SW 1271 (cell line): ENCODE measurements at places on chromosomes 7 and 10.

DNA sequence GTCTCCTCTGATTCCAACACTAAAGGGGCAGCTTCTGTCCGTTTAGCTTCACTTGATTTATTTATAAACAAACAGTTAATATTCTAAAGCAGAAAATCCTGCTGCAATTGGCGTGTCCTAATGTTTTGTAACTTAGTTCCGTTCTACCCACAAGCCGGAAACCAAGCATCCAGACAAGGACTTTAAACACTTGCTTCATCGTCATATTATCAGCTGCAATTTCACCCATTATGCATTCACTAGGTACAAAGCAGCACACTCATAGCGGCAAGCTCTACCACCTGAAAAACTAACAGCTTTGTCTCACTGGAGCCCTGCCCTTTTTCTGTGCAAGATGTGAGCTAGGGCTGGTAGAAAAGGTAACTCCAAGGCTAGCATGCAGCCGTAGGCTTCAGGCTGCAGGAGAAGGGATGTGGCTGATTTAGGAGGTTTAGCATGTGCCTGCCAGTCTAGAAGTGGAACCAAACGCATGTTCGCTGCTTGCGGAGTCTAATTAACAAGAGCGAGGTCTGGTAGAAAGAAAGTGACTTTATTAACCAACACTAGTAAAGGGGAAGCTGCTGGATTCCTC, 43.7 kb upstream of the BPGM start:
- DNase-seq, result no peak

DNA sequence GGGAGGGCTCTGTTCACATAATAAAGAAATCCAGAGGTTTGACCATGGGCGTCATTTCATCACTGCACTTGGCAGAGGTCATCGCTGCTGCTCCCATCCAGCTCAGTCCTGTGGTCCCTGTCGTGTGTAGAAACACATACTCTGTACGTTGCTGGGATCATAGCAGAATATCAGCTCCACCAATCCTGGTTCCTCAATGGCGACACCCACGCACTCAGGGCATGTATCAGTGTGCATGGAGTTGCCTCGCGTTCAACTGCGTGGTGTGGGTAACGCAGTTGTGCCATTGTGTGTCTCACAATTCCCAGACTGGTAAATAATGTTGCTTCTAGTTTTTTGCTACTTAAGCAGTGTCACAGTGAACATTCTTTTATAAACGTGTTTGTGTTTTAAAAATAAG, 111.1 kb downstream of the LHPP start:
- no peak for DNase-seq

DNA sequence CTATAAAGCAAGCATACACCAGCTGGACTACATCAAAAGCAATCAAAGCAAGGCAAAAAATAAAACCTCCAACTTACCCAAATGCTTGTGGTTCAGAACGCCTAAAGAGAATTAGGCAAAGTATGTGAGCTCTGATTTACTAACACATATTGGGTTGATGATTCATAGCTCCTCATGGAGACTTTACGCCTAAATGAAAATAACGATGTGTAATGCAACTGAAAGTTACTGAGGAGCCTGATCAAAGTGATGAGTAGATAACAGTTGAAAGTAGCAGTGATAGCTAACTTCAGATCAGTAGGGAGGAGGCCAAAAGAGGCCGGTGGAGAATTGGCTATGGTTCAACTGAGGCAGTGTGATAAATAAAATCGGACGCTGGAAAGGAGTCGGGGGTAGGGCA, 85.0 kb downstream of the MPP7 start:
- no peak for DNase-seq

- no peak for DNase-seq
Observed at GRCh38 chr10:129522041-129522585, 55.1 kb downstream of the MGMT start.

DNA sequence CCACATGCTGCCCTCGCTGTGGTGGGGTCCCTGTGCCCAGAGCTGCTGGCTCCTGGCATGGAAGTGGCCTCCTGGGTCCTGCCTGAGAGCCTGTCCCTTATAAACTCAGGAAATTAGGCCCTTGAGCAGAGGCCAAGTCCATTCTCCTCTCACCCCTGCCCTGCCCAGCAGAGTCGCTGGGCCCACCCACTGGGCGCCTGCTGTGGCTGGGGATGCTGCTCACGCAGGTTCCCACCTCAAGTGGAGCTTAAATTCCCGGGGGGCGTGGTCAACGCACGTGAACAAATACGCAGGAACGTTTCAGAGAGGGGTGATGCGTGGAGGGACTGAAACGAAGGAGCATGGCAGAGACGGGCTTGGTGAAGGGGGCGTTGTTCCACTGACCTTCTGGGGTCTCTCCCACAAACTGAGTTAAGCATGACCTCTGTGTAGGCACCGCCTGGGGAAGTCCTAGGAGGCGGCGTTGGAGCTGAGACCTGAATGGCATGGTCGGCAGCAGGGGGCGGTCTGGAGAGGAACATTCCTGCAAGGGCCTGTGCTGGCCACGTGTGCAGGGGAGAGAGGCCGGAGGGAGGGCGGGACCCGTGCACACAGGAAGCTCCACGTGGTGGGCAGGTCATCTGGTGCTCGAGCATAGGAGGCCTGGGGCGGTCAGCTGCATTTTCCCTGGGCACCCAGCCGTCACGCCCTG, 27.9 kb downstream of the FAM20C start:
- DNase-seq, result no peak

DNA sequence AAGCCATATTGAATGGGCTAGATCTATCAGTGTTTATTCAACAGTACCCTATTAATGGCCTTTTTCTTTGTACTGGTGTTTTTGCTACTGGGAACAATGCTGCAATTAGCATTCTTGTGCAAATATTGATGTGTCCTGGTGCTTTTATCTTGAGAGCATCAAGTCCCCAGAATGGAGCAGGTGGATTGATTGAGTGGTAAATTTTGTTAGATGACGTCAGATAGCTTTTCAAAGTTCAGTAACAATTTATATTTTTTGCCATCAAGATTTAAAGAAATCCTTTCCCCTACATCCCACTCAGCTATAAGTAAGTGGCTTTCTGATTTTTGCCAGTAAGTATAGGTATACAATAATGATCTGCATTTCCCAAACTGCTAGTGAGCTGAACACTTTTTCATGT, 63.4 kb upstream of the SYPL1 start:
- DNase-seq, result no peak

DNA sequence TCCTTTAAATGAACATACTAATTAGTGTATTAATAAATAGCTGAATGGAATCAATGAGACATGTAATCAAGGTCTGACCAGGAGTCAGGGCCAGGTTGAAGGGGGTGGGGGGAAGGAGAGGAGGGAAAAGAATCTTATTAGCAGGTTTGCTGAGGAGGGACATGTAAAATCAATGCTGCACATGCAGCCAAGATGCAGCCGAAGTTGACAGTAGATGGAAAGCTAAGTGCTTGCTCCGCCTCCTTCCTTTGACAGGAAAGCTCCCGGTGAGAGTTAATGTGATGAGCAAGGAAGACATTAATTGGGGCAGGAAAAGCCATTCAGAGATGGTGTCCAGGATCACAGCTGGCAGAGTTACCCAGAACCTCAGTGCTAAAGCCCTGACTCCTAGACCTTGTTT, 24.4 kb downstream of the PLXNA4 start:
- no peak for DNase-seq

DNA sequence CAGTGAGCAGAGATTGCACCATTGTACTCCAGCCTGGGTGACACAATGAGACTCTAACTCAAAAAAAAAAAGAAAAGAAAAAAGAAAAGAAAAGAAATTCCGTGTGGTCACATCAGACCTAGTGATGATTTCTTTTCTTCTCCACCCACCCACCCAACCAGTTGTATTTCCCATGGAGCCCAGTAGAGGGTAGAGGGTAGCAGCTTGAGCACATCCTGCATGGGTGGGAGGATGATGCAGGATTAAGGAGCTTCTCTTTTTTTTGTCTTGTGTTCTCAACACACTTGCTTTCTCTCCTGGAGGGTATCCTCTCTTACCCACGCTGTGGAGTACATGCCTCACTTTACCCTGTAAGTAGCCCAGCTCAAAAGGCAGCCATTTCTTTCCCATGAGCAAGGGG, 118.6 kb upstream of the CARD11 start:
- DNase-seq, result no peak

- DNase-seq, result no peak
Observed at GRCh38 chr7:94303695-94304094, 91.0 kb upstream of the COL1A2 start.

DNA sequence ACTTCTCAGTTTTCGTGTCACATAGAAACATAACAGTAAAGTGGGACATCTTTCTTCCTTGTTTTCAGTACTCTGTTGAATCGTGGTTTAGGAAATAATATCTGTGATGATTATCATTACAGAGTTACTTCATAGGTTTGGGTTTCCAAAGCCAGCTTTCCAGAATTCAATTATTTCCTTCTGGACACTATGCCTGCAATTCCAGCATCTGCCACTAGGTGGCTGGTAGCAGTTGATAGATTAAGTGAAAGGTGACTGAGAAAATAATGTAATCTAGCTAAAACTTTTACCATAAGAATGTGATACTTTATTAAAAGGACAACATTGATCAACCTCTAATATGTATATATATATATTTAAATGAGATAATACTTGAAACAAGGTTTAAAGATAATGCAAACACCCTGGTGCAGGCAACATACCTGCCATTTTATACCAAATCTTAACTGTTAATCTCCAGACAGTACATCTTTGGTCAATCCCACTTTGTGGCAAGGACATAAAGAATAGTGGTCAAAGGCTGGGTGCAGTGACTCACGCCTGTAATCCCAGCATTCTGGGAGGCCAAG, 102.6 kb downstream of the SH3PXD2A start:
- no peak for DNase-seq

- DNase-seq, result no peak
Observed at GRCh38 chr10:113967126-113967525, 76.5 kb upstream of the ADRB1 start.

DNA sequence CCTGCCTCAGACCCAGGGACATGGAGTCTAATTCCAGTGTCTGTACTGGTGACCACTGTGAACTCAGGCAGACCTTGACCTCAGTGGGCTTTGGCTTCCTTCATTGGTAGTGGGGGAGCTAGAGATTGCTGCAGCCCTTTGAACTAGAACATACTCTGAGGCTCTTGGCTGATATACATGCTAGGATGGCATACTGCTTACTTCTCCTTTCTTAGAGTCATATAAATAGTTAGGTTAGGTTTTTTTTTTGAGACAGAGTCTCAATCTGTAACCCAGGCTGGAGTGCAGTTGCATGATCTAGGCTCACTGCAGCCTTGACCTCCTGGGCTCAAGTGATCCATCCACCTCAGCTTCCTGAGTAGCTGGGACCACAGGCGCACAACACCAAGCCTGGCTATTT, 49.7 kb downstream of the TMEM178B start:
- DNase-seq, result no peak

DNA sequence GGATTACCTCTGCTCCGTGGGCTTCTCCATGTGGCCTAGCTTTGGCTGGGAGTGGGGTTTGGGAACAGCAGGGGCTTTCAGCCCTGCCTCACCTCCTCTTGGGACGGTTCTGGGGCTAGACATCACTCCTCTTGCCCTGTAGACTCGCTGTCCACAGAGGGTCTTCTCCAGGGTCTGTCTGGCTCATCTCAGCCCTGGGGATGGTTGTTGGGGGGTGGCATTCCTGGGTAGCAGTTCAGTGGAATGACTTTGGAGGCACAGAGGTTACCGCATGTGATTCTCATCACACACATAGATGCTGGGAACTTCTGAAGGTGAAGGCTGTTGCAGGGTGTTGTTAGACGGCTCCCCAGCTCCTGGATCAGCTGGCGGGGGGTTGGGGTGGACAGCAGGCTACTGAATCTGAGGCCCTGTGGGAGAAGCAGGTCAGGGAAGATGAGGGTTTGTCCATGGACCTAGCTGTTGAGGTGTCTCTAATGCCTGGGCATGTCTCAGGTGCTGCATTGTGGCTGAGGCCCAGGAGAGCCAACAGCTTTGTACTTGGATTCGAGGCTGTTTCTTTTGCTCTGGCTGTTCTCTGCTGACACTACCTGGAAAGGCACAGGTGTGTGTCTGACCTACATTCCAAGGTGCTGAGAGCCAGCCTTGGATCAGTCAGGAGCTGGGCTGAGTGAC, 23.8 kb downstream of the RAMP3 start:
- no peak for DNase-seq

DNA sequence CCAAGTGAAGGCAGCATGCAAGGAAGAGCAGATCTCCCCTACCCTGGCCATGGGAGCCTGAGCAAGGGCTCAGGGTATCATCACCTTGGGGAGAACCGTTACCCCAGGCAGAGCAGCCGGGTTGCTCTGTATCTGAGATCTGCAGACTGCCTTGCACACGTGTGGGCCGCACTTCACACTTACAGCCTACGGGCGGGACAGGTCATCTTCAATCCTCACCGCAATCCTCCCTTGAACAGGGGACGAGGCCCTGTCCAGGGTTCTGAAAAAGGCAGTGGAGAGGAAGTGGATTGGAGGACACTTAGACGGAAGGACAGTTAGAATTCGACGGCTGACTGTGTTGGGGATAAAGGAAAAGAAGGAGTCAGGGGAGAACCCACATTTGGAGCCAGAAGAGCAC, 51.4 kb downstream of the NPS start:
- DNase-seq, result no peak

GRCh38 chr7:33722383-33723101, 182.8 kb upstream of the BMPER start:
- DNase-seq, result no peak

DNA sequence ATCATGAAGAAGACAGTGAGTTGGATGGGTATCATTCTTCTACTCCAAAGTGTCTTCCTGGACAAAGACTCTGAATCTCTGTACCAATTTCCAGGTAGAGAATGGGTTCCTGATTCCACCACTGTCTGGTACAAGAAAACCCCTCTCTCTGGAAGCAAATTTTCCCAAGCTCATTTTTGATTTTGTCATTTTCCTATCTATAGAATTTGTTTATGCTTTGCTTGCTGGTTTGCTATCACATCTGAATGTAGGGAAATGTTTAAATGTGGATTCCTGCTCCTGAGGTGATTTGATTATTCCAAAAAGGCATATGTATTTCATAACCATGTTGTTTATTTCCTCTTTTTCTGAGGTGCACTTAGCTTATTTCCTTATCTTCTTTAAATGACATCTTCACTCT, at the start of gene TAS2R16:
TAS2R16 (minus strand) TSS at position 101 of the 400 bp plus-strand sequence; CDS start at position 35, 66 bp downstream.
- no peak for DNase-seq

- DNase-seq, result no peak
Observed at GRCh38 chr10:125136087-125136486, 24.3 kb downstream of the CTBP2 start.

GRCh38 chr10:110002801-110003523, 4.8 kb upstream of the ADD3 start:
- no peak for DNase-seq

- no peak for DNase-seq
Observed at GRCh38 chr7:40611095-40611871, 476.5 kb downstream of the SUGCT start.
